ENCODE measurements at places on chromosomes 12 and 14.

DNA sequence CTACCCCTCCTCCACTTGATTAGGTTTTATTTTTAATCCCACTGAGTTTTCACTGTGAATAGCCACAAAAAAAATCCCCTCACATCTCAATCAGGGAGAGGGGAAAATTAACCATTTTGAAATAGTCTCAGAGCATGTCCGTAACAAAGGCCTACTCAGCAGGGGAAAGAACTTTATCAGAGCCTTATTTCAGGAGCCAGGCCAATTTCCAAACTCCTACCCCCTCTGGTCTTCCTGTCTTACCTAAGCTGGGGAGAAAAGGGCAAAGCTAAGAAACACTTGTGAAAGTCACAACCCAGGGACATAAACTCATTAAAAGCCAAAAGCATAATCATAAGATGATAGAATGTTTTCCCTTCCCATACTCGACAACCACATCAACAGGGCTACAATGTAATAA is 260.3 kb upstream of the DIO3 start:
- no peak for DNase-seq

GRCh38 chr12:65276916-65277530 is 1.5 kb upstream of the MSRB3 start:
- no peak for DNase-seq

- no peak for DNase-seq
Observed at GRCh38 chr12:113461666-113462065, 10.0 kb downstream of the LHX5 start.

DNA sequence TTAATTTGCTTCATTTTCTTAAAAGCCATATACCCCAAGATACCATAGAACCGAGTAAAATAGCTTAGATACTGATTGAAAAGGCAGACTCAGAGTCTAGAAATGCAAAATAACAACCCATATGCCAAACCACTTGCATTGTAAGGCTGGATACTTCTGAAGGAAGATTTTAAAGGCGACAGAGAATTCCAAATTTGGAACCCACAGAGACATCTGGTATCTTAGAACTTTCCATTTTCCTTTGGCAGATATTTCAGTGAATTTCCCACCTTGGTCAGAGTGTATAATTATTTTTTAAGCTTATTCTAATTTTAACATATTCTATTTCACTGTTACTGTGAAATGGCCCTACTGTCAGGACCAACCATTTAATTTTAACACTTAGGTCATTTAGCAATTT is 186.4 kb upstream of the E2F7 start:
- DNase-seq = no peak

DNA sequence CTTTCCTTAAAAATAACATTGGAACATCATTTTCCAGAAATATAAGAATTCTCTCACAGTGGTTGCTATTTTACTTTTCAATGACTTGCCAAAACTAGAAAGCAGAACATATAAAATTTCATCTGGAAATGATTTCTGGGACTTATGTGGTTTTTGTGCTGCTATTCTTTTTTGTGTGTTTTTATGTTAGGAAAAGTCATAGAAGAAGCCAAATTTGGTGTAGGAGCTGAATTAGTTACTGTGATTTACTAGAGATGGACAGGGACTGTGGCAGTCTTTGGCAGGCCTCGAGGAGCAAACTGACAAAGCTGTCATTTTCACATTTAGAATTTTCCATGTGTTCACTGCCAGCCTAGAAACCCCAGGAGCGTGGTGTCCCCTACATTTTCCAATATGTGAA is 38.3 kb upstream of the LDHB start:
- no peak for DNase-seq

DNA sequence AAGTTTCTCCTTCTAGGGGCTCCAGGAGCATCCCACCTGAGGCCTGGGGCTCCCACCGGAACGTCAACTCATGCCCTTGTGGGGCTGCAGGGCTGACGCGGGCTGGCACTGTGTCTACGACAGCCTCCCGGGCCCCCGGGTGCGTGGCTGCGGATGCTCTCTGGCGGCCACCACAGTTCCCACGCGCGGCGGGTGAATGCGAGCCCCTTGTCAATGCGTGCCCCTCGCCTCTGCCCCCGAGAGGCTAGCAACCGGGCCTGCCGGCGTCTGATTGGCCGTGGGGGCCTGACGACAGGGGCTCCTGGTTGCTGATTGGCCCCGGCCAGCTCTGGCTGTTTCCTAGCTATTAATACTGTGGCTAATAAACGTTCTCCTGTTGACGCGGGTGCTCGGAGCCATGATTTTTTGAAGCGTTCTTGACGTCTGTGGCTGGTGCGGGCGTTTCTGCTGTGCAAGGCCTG is 1.8 kb upstream of the MEG3 start:
- DNase-seq = no peak

DNA sequence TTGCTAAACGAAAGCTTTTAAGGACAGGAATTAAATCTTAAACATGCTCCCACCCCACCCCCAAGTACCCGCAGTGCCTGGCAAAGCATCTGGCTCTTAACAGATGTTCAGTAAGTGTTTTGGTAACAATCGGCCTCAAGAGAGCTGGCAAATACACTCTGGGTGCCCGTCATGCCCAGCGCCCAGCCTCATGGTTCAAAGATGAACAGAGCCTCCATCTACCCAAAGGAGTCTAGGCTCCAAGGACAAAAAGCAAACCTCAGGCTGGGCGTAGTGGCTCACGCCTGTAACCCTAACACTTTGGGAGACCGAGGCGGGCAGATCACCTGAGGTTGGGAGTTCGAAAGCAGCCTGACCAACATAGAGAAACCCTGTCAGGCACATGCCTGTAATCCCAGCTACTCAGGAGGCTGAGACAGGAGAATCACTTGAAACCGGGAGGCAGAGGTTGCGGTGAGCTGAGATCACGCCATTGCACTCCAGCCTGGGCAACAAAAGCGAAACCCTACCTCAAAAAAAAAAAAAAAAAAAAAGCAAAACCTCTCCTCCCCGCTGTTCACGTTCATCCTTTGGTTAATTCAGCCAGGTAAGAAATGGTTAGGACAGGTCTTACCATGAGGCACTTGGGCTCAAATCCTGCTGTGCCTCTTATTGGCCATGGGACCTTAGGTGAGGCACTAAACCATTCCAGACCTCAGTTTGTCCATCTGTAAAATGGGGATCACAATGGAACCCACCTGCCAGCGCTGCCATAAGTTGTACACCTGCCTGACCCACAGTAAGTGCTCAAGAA is 151.3 kb downstream of the BCL11B start:
- DNase-seq = no peak

- DNase-seq = no peak
Observed at GRCh38 chr14:100762901-100763300, 36.2 kb downstream of the DLK1 start.

DNA sequence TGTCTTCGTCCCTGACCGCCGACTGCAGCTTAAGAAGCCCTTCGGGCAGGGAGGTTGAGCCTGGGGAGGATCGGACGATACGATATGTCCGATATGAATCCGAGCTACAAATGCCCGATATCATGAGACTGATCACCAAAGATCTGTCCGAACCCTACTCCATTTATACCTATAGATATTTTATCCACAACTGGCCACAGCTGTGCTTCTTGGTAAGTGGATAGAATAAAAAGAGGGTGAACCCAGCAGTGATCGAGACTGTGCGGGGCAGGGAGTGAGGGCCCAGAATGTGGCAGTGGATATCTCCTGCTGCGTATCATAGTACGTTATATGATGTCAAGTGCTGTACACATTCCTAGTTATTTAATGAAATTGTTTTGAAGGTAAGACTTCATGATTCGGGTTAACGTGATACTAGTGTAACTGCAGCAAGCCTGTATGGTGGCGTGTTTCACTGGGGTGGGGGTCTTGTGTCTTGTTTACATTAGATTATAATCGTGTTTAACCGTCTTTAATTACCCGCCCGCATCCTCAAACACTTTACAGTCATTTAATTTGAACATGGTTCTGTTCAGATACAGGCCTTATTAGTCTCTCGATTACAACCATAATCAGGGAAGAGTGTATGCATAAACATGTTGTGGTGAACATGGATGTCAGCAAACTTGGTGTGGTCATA is 1.3 kb downstream of the NAA30 start:
- DNase-seq = no peak

DNA sequence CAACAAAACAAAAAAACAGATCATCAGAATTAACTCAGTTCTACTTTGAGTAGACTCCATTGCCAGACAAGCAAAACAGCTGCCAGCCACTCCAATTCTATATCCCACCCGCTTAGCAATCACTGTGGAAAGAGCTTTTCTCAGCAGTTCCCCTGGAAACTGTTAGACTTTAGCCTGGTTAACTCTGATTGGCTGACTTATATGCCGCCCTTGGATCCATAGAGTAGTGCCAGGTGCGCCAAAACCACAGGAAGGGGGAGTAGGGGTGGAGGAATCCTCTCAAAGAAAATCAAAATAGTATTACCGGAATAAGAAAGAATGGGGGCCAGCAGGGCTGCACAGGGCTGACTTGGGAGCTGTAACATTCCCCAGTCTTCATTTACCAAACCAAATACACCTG is 5.4 kb upstream of the EML5 start:
- DNase-seq = no peak

DNA sequence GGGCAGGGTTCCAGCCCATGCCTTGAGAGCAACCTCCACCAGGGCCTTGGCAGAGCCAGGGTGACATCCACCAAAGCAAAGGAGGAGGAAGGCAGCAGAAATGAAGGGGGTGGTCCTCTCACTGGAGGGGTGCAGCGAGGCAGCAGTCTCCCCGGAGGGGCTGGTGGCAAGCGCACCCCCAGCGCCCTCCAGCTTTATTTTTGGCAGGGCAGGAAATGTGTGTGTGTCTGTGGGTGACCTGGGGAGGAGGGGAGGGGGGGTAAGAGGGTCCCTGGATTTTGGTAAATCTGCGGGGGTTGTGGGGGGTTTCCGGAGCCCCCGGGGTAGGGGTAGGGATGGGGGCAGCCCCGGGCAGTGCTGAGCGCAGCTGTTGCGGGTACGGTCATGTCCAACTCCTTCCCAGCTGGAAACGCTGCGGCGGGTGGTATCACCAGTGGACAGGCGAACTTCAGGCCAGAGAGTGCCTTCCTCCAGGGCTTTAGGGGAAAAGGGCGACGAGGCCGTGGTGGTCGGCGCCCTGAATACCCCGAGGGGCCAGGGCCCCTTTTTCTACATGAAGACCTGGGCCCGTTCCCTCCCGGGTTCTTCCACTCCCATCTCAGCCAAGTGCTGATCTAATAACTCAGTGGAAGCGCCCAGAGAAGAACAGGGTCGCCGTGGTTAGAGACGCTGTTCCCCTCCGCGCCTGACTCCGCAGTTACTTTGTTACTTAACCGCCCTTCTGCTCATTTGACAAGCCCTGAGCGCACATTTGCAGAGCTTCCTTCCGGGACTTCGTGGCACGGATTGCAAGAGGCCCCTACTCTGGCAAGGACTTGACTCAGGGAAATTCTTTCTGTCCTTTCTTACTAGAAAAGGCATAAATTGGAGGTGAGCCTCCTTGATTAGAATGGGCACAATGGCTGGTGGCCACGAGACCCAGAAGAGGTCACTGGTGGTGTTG is 55.2 kb downstream of the FOS start:
- no peak for DNase-seq

- DNase-seq = no peak
Observed at GRCh38 chr12:4951601-4952000, 41.9 kb downstream of the KCNA1 start.

DNA sequence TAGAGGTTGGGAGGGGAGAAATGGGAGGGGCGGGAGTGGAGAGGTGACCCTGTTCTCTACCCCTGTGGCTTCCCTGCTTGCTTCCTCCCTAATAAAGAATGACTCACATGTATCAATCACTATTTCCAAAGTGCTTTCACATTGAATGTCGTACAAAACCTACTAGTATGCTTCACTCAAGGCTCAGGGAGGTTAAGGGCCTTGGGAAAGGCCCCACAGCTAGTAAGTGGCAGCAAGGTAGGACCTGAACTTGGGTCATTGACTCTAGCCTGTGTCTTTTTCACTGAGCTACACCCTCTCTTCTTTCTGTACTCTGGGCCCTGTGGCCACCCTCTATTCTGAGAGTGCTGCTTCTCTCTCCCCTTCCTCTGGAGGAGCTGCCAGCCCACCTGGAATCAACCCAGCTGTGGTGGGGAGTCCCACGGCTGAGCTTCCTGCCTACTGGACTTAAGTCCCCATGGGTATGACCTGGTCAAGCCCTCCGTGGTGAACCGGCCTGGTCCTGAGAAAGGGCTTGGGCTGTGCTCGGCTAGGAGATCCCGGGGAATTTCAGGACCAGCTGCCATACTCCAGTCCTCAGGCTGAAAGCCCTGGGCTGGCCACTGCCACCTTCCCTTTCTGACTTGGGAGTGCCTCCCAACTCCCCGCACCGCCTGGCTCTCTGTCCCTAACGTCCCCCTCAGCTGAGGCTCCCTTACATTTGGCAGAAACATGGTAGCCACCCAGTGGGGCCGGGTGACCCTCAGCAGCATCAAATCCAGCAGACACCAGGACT is 13.0 kb downstream of the SLC48A1 start:
- DNase-seq = no peak

GRCh38 chr12:2583091-2583497 is 211.7 kb upstream of the FKBP4 start:
- no peak for DNase-seq

DNA sequence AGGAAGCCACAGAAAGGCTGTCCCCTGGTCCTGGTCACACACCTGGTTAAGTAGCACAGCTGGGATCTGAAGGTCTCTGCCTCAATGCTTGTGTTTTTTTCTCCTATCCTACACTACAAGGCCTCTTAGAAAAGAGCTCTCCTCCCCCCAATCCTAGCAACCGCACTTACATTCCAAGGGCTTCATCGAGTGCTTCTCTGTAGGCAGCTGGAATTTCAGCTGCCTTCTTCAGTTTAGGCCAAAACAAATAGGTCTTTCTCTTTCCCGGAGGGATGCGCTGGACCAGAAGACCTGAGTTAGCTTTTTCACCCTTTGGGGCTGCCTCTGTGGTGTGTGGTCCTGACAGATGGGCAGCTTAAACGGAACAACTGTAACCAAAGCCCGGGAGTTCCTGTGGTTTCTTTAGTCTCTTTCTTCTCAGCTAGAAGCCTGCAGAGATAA is 109.7 kb downstream of the GPATCH2L start:
- no peak for DNase-seq

DNA sequence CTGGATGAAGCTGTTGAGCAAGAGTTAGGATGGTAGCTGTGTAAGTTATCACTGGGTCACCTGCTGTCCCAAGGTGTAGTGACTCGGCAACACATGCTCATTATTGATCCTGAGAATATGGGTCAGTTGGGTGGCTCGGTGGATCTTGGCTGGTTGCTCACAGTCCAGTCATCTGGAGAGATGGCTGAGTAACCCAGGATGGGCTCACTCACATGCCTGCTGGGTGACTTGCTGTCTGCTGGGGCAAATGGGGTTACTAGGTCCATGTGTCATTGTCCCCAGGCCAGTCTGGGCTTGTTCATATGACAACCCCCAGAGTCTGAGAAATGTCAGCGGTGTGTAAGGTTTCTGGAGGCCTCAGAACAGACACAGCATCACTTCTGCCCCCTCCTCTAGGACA is 69.5 kb downstream of the SLC15A4 start:
- DNase-seq = no peak

Measured in non-pigmented ciliary epithelial cell (primary cell).